AML-193 (cell line): ENCODE measurements at places on chromosomes 16 and 17.
A peak's percentile ranks its signal among the peaks of the same experiment; 100 is the strongest.

DNA sequence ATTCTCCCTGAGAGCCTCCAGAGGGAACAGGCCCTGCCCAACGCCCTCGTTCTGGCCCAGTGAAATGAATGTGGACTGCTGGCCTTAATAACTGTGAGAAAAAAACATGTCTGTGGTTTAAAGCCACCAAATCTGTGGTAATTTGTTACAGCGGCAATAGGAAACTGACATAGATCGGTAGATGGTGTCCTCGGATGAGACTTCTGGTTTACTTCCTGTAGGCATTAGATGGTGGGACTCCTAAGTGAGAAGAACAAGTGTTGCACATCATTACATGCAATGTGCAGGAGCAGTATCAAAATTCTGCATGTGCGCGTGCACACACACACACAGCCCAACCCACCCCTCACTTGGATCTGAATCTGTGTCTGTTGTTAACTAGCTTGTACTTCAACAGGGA is 42.0 kb downstream of the CDK5R1 start:
- no peak for DNase-seq

DNA sequence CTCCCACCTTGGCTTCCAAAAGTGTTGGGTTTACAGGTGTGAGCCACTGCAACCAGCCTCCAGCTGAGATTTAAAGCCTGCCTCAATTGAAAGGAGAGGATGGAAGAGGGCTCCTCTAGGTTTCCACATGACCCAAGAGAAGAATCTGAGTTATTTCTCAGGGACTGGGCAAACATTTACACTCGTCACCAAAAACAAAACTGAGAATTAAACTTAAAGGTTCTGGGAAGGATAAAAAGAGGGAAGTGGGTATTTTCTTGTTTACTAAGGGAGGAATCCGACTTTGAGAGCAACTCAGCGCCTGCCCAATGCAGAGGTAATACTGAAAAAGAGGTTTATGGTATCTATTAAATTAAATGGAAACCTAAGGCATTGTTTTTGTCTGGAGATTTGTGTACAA is 13.3 kb downstream of the HOXB1 start:
- no peak for DNase-seq

DNA sequence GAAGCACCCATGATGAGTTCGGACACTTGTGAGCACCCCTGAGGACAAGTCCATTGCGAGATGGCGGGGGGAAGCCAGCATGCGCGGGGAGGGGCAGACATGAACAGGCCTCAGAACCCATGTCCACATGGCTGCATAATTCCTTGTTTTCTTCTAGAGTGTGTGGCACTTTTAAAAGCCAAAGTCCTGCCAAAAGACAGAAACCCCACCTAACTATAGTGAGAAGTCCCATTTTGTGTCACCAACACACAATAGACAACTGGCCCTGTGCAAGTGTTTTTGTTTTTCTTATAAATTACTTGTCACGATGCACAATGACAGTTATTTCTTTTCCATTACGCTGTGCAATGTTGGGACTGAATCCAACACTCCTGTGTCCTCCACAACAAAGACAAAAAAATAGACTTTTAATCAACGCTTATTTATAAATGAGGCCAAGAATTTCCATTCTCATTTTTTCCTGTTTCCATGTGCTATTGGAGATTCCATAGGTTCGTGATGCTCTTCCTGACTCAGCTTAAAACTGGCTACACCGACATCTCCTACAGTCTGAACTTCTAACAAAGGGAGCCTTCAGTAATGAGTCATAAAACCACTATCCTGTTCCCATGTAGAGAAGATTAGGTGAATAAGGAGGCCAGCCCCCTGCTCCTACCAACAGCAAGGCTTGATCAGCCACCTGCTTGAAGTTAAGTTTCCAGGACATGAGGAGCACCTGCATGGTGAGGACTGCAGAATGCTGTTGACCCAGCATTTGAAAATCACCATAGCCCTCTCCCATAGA is 98.9 kb downstream of the ZNF423 start:
- no peak for DNase-seq

DNA sequence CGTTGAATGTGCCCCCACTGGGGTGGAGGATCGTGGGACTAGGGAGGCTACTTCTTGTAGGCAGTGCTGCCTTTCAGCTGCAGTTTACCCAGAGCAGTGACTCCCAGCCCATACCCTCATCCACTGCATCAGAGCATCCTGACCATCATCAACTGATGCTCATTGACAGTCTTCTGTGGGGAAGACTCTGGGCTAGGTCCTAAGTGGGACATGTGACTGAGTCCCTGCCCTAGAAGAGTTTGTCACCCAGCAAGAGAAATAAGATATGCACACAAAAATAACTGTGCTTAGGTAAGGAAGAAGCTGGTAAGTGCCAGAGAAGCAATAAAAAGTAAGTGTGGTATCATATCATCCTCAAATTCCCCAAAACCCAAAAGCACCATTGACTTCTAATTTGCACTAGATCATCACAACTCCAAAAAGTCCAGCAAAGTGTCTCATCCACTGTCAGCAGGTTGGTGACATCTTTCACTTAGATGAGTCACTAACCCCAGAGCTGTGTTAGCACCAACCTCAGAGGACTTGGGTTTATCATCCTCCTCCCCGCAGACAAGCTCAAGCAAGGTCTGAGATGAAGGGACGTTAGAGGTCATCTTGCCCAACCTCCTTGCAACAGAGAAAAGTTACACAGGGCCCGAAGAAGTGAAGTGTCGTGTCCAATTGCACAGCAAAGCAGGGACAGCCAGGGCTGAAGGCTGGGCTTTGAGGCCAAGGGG is 99.0 kb downstream of the CCDC182 start:
- DNase-seq: no peak

DNA sequence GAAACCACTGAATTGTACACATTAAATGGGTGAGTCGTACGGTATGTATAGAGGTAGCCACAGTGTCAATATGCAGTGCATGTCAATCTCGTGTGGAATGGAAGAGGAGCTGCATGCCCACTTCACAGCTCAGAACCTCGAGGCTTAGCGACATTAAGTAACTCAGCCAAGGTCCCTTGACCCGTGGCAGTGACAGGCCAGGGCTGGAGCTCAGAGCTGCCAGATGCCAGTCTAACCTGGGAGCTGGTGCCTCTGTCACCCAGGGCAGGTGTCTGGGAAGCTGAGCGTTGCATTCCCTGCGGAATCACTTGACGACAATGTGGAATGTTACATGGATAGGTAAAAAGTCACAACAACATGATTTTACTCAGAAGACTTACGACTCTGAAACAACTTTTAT is 298.1 kb downstream of the FOXL1 start:
- DNase-seq: no peak

GRCh38 chr16:4874666-4875065 is 27.4 kb downstream of the UBN1 start:
- no peak for DNase-seq

- DNase-seq: no peak
Measured at GRCh38 chr17:49498029-49498615, 3.0 kb downstream of the NGFR start.

GRCh38 chr17:21039839-21040575 is 2.8 kb downstream of the USP22 start:
- DNase-seq: peak; percentile 82

GRCh38 chr17:48840441-48840840 is 9.6 kb downstream of the CALCOCO2 start:
- no peak for DNase-seq

DNA sequence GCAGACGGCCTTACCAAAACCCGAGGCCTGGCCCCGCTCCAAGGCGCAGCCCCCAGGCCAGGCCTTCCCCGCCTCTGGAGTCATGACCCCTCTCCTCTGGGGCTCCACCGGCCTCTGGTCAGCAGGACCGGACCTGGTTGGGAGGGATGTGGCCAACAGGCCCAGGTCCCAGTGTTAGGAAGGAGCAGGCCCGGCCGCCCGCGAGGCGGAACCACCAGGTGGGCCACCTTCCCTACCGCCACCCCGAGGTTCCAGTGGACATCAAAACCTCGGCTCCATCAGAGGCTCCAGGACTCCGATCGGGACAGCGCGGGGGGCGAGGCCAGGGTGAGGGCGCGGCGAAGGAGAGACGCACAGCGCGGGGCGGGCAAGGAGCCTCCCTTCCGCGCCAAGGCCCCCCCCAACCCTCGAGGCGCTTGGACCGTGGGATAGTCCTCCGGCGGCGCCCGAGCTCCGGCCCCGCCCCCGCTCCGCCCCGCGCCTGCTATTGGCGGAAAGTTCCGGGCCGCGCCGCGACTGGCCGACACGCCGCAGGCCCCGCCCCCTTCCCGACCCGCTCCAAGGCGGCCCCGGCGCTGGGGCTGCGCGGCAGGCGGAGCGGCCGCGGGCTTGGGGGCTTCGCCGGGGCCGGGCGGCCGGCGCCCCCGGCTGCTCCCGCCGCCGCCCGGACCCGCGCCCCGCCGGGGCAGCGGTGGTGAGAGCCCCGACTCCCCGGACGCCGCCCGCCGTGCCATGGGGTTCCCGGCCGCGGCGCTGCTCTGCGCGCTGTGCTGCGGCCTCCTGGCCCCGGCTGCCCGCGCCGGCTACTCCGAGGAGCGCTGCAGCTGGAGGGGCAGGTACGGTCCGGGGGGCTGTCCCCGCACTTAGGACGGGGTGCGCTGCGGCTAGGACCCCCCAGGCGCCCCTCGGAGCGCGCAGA is at the start of gene METRN:
Gene METRN, plus strand, starts transcription at position 561 of the 919 bp plus-strand sequence. Its CDS starts 172 bp downstream, at position 733.
- peak; percentile 74 for DNase-seq

DNA sequence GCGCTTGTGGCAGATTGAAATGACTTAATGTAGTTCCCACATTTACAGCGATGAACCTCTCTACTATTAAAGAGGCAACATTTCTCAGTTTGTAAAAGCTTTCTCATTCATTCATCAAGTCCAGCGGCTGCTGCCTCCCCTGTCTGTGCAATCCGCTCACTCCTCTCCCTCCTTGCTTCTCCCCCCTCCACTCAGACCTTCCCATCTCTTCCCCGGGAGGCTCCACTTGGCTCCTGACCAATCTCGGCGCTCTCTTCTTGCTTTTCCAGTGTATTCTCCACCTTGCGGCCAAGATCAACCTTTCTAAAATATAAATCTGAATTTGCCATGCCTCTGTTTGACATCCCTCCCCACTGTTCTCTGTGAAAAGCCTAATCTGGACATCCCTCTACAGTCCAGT is 117.5 kb downstream of the ASIC2 start:
- DNase-seq: no peak

DNA sequence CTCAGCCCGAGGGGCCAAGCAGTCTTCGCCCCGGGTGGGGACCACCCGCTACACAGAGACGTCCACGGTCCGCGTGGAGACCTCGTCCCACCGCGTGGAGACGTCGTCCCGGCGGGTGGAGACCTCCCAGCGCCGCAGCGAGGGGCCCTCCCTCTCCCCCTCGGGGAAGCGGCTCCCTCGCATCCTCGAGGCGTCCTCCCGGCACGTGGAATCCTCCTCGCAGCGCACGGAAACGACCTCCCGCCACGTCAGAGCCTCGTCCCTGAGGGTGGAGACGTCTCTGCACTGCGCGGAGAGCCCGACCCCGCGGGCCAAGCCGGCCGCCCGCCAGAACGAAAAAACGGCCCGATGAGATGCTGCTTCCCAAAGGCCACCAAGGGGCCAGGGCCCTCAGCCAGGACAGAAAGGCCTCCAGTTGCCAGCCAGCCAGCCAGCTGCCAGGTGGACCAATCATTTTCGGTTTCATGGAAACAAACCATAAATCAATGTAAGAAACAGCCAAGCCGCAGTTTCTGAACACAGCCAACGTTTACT is 424 bp downstream of the C17orf100 start:
- no peak for DNase-seq

GRCh38 chr16:85568519-85568918 is 44.6 kb upstream of the GSE1 start:
- DNase-seq: no peak
